ENCODE measurements at places on chromosomes 6 and 20.

DNA sequence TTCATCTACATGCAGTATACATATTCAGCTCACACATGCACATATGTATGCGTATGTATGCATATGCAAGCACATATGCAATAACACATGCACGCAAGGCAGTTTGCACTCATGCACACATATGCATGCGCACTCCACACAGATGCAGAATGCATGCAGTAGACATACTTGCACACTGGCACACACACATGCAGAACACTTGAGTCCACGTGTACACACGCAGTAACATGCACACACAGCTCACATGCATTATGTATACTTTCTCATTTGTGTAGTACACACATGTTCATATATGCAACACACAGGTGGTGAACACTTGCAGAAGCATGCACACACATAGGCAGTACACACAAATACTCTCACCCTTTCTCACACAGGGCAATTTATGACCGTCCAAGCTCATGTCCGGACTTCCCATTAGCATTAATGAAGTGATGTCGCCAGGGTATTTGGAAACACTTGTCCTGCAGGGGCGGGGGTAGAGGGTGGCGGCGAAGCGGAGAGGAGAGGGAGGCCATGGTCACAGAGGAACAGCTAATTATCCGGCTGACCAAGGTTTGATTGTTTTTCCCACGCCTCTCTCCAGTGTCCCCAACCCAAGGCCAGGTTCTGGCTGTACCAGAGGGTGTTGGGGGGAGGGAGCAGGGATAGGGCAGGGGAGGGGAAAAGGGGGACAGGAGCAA, 91.3 kb downstream of the VEGFA start:
- no peak for DNase-seq

GRCh38 chr6:134267917-134268361, 50.0 kb downstream of the SGK1 start:
- DNase-seq = no peak

DNA sequence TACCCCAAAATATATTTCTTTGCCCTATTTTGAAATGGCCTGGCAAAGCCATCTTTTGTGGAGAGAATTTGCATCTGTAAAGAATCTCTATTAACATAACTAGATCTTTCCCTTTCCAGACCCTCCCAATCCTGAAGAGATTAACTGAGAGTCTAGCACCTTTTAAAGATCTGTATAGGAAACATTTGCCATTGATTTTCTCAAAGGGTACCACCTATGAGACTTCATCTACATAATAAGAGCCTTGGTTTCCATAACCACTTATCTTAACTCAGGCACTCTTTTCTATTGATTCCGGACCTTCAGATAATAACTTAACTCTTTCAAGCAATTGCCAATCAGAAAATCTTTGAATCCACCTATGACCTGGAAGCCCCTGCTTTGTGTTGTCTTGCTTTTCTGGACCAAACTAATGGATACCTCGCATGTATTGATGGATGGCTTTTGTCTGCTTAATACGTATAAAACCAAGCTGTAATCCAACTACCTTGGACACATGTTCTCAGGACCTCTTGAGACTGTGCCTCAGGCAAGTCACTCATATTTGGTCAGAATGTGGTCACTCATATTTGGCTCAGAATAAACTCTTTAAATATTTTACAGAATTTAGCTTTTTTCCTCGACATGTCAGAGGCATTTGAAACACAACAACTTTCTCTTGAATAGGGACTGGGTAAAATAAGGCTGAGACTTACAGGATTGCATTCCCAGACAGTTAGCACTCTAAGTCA, 31.4 kb downstream of the SLC22A2 start:
- DNase-seq = no peak

DNA sequence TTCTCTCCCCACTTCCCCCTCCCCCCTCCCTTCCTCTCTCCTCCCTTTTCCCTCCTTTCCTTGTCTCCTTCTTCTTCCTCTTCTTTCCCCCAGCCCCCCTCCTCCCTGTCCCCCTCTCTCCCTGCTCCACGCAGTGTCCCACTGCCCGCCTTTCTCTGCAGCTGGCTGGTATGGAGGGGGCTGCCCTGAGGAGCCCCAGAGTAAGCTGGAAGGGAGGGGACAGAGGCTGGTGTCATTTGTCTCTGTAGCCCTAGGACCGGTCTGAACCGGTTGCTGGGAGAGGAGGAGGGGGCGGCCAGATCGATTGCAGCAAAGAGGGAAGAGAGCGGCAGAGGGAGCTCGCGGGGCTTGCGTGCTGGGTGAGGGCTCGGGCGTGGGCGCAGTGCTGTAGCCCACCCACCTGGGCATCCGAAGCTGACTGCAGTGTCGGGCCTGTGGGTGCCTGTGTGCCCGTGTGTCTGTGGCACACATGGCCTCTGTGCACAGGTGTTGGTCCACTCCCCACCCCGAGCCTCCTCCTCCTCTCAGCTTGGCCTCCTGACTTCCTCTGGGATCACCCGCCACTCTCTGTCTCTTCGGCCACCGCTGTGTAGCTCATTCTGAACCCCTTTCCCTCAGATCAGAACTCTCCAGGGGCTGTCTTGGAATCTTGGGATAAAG, 50.6 kb downstream of the SRC start:
- DNase-seq = no peak

- no peak for DNase-seq
These were observed 166.4 kb downstream of the ADAT2 start for GRCh38 chr6:143283887-143284645.

DNA sequence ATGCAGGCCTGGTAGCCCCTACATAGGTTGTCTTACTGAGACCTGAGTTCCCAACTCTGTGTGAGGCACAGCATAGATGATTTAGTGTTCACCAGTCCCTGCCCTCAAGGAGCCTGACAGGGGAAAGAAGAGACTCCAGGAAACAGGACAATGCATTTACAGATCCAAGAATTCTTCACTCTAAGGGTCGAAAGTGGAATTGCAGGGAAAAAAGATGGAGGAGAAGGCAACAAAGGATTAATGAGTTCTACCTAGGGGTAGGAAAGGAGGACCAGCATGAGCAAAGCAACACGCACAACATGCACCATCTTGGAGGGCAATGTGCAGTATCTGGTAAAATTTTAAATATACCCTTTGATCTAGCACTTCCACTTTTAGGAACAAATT, 5.9 kb downstream of the SPAG4 start:
- no peak for DNase-seq

DNA sequence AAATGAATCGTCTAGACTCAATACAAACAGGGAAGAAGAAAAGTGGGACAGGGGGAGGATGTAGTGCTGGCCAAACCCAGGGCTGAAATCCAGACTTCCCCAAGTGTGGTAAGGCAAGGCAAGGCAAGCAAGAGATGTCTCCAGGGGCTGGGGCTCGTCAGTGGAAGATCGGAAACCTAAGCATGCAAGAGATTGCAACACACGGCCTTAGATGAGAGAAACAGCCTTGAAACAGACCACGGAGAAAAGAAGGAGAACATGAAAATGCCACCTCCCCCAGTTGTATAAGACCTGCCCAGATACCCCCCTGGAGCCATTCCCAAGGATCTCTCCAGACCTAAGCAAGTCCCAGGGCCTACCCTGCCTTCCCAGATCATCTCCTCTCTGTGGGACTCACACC, 20.0 kb downstream of the VEGFA start:
- DNase-seq = no peak

GRCh38 chr6:159252955-159253508, 83.8 kb downstream of the FNDC1 start:
- peak; percentile 73 for DNase-seq

- no peak for DNase-seq
These were observed 58.3 kb downstream of the COL12A1 start for GRCh38 chr6:75147512-75147911.

- no peak for DNase-seq
These were observed 3.3 kb downstream of the TCF21 start for GRCh38 chr6:133891927-133892812.

GRCh38 chr6:35727231-35727934, 9.4 kb upstream of the ARMC12 start:
- peak; percentile 43 for DNase-seq

DNA sequence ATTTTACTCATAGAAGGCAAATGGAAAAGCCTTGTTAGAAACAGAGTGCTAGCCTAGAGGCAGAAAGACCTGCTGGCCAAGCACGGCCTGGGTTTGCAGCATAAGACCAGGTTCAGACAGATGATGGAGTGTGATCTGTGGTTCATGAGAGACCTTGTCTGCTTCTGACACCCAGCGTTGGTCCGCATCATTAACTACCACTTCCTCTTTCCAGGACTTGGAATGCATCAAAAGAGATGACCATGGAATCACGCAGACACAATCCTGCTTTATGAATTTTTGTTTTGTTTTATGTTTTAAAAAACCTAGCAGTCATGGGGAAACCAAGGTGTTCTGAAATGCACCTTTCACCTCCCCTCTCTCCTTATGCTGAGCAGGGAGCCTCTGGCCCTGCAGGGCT, 76.8 kb upstream of the SYNDIG1 start:
- no peak for DNase-seq

DNA sequence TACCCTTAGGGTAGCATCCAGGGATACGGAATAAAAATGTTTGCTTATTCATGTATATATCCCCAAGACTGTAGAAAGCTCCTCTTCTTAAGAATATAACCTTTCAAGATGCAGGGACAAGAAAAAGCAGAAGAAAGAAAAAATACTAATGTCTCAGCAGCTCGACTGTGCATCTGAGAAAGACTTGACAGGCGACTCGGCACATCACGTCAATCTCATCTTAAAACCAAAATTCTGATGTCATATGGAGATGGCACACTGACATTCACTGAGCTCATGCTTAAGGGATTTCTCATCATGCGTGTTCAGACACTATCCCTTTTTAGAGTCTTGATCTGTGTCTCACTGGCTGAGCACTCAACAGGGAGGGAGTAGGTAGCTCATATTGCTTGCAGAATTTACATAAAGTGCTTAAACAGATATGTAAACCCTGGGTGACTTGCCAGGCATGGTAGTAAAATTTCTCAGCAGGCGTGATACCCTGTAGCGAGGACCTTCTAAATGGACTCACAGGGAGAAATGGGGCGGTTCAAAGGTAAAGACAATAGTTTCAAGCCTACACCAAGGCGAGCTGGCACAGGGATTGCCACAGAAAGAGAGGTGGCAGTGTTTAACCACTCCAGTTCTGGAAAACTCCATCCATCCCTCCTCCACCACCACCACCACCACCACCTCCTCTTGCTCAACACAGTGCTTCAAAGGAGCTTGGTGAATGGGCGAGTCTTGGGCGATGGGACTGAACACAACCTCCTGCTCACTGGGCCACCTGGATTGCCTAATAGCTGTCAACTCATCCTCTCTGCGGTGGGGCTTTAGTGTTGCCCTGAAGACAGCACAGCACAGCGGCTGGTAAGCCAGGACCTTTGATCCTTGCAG, 330.5 kb downstream of the TFAP2A start:
- peak; percentile 89 for DNase-seq

DNA sequence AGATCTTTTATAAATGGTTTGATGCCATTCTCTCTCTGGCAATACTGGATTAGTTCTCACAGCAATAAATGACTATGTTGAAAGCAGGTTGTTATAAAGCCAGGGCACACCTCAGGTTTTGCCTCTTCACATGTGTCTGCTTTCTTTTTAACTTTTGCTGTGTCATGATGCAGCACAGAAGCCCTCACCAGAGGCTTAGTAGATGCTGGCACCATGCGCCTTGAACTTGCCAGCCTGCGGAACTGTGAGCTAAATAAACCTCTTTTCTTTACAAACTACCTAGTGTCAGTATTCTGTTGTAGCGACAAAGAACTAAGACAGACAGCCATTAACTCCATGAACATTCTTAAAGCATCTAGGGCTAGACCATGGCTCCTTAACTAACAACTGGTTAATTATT, 15.3 kb upstream of the GPR63 start:
- DNase-seq = no peak

DNA sequence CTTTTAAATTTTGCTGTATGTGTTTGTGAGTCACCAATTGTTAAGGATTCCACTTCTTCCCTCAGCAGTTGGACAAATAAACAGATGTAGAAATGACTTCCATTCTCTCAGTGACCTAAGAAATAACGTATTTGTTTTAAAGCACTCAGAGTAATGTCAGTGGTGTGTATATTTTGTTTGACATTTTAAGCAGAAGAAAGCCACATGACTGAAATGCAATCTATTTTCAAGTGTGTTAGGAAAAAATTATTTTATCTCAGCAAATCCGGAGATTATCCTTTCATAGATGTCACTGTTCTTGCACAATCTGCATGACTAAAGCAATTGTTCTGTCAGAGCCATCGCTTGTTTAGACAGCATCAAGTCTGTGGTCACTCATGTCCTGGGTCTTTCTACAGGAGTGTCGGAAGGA, 77.1 kb downstream of the JAG1 start:
- no peak for DNase-seq
